ENCODE measurements at places on chromosomes 3 and 15.

- no peak for DNase-seq
Measured at GRCh38 chr3:183427196-183427875, 1.1 kb downstream of the MCF2L2 start.

DNA sequence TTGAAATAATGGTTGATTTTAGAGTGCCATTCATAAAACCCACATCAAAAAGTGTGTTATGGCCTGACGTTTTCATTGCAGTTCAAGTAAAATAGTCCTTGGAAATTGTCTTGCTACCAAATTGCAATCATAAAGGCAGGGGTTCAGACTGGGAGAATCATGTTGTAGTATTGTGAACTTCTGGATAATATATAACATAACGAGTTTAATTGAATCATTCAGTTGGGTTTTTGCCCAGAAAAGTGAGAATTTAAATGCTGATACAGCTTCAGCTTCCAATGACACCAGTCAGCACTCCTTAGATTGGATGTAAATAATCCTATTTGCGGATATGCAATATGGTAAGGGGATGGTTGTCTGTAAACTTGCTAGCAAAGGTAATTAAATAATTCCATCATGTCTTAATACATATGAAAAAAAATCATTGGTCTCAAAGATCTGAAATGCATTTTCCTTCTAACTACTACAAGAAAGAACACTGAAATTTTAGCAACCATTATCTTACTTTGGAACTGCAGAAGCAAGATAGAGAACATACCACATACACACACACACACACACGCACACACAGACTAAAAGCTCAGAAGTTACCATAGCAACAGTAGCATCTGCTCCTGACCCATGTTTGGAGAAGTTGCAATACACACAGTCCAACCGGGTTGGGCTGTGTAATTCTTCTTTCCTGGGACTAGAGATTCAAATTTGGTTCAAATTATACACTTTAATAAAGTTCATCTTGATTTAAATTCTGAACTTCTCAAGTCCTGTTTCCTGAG is 686.2 kb upstream of the NR2F2 start:
- DNase-seq = no peak

DNA sequence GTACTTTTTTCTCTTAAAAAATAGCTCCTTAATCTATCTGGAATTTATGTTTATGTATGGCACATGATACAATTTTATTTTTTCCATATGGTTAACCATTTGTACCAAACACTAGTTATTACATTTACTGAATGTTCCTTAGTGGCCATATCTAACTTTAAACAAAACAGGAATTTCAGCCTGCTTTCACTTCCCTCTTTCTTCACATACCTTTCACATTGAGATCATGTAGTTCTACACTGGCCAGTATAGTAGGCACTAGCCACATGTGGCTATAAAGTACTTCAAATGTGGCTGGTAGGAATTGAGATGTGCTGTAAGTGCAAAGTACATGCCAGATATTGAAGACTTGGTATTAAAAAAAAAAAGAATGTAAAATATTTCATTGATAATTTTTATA is 4.7 kb upstream of the RYK start:
- no peak for DNase-seq

DNA sequence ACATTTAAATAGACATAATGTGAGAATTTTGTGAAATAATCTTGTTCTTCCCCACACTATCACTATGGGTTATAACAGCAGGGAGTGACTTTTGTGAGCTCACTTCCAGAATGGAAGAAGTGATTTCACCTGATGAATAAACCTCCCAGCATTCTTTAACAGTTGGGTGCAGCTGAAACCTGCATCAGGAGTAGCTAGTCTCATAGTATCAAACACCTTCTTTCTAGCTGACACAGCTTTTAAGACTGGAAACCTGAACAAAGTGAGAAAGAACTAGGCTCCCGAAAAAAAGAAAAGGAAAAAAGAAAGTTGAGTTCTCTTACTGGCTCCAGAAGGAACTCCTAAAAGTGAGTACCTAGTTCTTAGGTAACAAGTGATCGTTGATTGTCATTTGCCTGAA is 61.1 kb upstream of the UNC13C start:
- no peak for DNase-seq

DNA sequence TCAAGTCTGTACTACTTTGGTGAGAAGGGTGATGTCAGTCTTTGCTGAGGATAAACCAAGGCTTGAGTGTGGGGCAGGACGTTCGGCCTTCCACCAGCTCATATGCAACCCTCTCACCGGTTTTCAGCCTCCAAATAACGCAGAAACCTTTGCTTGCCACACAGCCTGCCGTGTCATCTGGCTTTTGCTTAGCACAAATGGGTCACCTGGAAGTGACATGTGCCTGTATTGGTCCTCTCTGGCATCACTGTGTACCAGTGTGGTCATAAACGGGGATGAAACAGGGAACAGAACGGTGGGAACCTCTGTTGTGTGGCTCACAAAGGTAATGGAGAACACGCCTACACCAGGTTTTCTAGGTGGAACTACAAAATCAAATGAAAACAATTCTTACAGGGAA is 7.1 kb downstream of the POMGNT2 start:
- DNase-seq = no peak

- no peak for DNase-seq
Measured at GRCh38 chr3:76370749-76371520, 585.6 kb upstream of the ZNF717 start.

GRCh38 chr3:40939030-40939740 is 260.1 kb upstream of the CTNNB1 start:
- DNase-seq = no peak

DNA sequence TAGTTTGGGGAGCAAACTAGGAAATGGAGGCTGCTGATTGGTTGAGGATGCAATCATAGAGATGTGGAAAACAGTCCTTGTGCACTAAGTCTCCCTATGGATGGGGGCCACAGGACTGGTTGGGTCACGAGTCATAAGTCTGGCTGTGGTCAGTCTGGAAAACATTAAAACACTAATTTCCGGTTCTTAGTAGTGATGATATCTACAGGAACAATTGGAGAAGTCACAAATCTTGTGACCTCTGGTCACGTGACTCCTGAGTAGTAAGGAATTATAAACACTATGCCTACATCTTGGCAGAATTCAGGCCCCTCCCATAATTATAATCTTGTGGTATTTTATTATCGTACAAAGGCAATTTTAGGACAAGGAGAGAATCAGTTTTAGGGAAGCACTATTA is 317.3 kb upstream of the ARPP21 start:
- DNase-seq = no peak

GRCh38 chr15:64024172-64025050 is 21.9 kb downstream of the DAPK2 start:
- no peak for DNase-seq

- no peak for DNase-seq
Measured at GRCh38 chr15:87547470-87548181, 708.9 kb downstream of the NTRK3 start.

DNA sequence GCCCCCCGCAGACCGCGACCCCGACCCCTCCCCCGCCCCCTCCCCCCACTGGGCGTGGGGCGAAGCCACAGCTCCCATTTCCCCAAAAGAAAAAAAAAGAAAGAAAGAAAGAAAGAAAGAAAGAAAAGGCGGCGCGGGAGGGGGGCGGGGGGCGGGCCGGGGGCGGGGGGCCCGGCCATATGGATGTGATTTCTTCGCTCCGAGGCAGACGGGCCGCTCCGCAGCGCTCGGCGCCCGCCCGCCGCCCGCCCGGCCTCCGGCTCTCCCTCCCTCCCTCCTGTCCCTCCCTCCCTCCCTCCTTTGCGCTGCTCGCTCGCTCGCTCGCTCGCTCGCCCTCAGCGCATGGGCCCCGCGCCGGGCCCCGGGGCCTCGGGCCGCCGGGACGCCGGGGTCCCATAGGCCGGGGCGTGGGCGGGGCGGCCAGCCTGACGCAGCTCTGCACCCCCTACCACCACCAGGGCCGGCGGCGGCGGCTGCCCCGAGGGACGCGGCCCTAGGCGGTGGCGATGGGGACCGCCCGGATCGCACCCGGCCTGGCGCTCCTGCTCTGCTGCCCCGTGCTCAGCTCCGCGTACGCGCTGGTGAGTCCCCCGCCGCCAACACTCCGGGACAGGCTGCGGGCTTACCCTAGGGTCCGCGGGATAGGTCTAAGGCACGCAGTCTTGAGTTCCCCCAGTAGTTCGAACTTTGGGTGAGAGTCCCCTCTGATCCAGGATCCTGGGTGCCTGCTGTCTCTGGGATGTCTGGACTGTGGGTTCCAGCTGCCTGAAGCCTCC is 5.7 kb downstream of the PTH1R start:
- no peak for DNase-seq

GRCh38 chr3:32238453-32239306 is at the start of gene CMTM8:
Gene CMTM8, plus strand, starts transcription at chr3:32238680. Its CDS starts 293 bp downstream, at chr3:32238973.
- DNase-seq = peak; percentile 68

DNA sequence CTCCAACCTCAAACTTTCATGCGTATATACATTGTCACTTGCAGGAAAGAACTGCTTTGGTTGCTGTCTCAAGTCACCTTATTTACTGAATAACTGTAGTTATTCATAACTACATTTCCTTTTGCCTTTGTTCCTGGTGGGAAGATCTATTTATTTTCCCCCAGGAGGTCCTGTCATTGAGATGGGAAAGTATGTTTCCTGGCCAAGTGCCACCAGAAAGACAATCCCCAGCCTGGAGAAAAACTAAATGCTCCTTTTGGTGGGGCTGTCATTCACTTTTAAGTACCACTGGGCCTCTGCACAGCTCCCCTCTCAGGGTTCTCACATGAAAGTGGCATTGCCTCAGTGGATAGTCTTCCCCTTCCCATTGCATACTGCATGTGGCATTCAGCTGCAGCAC is 59.8 kb downstream of the LRRC3B start:
- no peak for DNase-seq

Data from left ventricle myocardium superior (tissue), 1 donor.